Cerebellar nuclear complex (tissue), 1 donor: ENCODE measurements at places on chromosomes 12 and 14.

GRCh38 chr12:68451261-68452077, 119.3 kb upstream of the MDM1 start:
- DNase-seq: no peak

DNA sequence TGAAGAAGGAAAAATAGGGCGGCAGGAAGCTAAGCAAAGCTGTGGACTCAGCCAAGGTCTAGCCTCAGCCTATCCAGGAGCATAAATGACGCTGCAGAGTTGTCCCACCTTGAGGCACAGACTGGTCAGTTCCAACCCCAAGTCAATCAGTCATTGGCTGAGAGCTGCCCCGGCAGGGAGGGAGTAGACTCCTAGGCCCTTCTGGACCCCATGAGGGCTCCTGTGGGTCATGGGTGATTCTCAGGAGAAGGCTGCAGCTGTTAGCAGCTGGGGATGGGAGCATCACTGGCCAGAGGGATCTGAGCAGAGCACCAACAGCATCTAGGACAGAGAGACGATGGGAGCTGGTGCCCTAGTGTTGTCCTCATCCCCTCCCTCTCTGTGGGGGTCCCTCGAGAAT, 51.8 kb upstream of the ESRRB start:
- no peak for DNase-seq

- DNase-seq: no peak
These were observed 20.6 kb downstream of the MAPK1IP1L start for GRCh38 chr14:55071870-55072640.

GRCh38 chr14:85583380-85583779, 53.4 kb downstream of the FLRT2 start:
- no peak for DNase-seq

DNA sequence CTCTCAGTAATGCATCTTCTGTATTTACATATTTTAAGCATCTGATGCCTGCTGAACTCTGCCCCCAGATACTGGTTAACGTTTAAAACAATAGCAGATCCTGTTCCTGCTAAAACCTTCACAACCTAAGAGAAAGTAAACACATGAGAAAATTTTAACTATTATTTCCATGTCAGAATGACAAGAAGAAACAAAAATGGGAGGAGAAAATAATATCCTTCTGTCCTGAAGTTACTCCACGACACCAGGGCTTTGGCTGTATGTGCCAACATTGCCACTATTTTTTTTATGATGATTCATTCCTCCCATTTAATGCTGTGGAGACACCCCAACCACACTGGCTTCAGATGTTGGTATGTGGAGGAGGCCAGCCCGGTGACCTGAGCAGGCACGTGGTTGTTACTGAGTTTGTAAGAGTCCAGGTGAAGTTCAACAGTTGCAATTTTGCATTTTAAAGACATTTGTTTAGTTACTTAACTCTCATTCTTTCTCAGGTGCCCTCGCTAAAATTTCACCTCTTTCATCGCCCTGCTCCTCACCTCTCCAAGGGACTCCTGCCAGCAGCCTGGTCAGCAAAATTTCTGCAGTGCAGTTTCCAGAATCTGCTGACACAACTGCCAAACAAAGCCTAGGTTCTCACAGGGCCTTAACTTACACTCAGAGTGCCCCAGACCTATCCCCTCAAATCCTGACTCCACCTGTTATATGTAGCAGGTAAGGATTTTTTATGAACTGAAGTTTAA, 65.5 kb upstream of the SLCO1C1 start:
- no peak for DNase-seq

DNA sequence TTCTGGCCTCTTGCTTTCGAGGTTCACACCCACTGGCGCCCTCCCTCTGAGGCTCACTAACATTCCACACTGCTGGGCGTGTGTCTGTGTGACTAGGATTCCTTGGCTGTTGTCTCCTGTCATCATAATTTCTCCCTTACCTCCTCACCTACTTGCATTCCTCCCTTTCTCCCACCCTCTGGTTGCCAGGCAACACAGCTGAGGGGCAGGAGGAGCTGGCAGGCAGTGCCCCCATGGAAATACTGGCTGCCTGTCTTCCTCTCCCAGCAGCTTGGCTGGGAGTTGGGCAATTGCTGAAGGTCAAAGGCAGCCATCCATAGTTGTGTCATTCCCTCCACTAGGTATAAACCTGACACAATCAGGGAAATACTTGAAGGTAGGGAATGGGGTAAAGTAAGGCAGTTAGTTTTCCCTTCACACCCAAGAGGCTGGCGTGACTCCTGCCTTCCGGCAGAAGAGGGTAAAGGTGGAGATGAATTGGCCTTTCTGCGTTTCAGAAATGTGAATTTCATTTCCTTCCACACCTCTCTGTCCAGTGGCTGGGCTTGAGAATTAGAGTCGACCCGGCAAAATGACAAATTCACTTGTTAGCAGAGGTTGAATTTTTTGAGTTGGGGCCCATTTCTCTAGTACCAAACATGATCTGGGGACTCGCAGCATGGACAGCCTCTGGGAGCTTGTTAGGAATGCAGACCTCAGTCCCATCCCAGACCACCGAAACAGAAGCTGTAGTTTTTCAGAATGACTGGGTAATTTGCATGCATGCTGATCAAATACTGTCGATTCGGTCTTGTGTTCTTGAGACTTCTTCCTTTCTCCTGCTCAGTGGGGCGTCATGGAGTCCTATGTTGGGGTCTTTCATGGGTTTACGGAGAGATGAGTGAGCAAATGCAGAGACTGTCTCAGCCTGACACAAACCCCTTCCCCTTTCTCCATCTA, 24.3 kb upstream of the EMP1 start:
- DNase-seq: no peak

- no peak for DNase-seq
These were observed 44.3 kb upstream of the TMPO start for GRCh38 chr12:98471085-98471484.

GRCh38 chr14:100121643-100122480, 37.6 kb downstream of the DEGS2 start:
- no peak for DNase-seq

DNA sequence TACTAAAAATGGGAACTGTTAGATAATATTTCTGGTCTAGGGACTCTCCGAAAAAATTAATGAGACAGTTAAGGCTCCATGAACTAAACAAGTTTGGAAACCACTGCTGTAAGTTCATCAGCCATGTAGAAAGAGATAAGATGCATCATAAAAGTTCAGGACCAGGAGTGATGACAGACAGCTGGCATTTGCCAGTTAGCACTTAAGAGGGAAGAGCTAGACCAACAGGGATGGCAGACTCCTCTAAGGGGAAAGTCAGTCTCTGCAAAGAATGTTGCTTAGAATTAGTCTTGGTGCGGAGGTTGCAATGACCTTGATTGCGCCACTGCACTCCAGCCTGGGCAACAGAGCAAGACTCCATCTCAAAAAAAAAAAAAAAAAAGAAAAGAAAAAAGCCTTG, 129.4 kb downstream of the SYNE2 start:
- DNase-seq: no peak

DNA sequence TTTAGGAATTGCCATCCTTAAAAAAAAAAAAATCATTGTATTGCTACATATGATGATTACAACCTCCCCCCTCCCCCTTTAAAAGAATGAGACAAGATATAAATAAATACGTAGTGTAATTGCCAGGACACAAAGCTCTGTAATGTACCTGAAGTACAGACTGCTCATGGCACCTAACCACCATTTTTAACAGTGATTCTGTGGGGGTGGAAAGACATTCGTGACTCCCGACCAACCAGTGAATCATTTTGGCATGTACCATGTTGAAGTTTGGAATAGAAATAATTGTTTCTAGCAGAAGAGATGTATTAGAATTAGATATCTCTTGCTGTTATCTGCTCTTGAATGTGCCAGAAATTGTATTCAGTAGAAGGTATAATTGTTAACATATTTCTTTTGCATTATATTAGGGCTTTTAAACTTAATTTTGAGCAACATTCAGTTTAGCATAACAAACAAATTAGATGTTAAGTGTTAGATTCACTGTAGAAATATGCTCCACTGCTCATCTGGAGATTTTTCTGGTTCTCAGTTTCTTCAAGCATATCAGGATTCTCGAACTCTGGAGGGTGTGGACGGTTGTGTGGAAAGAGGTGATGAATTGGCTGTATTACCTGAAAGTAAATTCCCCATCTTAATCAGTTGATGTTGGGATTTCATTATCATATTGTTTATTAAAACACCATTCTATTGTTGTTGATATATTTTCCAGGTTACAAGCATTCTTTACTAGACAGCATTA, 31.1 kb downstream of the FRS2 start:
- no peak for DNase-seq
